ENCODE measurements at places on chromosomes 5 and 9.

GRCh38 chr5:133938039-133938821 is 30.2 kb downstream of the C5orf15 start:
- DNase-seq, result no peak

DNA sequence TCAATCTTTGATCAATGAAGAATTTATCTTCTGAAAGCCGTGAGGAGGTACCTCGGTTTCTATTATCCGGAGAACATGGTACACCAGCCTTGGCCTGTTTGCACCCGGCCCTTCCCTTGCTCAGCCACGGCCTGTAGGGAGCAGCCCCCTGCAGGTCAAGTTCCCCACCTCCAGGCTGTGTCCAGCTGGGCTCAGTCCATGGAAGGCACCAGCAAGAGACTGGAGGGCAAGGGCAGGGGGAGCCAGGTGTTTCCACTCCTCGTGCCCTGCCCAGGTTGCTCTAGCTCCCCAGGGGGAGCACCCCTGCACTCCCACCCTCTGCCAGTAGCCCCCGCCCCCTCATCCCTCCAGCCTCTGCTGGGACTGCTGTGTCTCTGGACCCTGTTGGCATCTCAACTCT is 87.3 kb upstream of the ADAMTS2 start:
- DNase-seq, result no peak

- DNase-seq, result no peak
These were observed 145.2 kb downstream of the EDIL3 start for GRCh38 chr5:84239494-84239893.

GRCh38 chr5:79561525-79561893 is 47.6 kb upstream of the HOMER1 start:
- no peak for DNase-seq

All from CD4-positive, alpha-beta T cell treated with Interleukin-1 beta for 1 hour (primary cell).